ENCODE measurements at places on chromosomes 2 and 18.

- DNase-seq: no peak
Observed at GRCh38 chr18:10775026-10775425, 249.2 kb downstream of the NAPG start.

GRCh38 chr2:34096562-34097171 lies 497.6 kb upstream of the FAM98A start:
- DNase-seq: peak; percentile 33

DNA sequence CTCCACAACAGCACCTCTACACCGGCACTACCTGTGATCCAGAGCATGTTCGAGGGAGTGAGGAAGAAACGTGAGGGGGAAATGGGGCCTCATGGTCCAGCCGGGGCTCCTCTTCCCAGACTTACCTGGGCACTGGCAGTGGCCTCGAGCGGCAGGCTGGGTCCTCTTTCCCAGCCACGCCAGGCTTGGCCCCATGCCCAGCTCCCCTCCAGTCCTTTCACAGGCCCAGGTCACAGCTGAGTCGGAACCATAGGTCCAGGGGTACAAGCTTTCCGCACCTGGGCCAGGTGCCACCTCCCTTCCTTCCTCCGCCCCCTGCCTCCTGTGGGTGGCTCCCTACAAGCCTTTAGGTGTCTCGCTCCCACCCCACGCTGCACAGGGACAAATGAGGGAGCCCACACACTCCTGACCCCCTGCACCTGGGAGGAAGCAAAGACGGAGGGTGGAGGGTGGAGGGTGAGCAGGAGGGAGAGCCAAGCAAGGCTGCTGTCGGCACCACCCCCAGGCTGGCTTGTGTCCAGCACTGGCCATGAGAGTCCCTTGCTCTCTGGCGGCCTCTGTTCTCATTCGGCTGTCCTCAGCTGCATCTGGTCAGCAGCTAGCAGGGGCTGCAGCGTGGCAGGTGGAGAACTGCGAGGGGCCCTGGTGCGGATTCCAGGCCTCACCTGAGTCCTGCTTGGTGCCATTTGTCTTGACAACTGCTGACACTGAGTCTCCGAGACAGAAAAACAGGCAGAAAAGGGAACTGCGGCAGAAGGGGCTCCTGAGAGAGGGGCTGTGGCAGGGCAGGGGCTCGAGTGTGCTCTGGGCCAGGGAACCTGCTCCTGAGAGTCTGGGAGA lies 26.8 kb downstream of the ADRA2B start:
- no peak for DNase-seq

DNA sequence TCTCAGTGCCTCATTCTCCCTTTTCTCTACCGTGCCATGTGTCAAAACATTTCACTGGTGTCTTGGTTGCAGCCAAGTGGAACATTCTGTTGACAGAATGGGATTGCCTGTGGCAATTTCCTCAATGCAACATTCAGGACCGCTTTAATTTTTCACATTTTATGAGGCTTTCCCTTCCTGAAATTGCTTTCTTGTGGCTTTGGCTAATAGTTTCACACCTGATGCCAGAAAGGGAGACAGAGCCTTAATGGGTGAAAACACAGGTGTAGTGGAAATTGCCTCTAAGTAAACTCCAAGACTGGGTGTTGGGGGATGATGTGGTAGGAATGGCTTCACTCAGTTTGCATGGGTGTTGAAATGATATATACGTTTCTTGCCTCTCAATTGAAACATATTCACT lies 278.3 kb downstream of the TSN start:
- DNase-seq: no peak

DNA sequence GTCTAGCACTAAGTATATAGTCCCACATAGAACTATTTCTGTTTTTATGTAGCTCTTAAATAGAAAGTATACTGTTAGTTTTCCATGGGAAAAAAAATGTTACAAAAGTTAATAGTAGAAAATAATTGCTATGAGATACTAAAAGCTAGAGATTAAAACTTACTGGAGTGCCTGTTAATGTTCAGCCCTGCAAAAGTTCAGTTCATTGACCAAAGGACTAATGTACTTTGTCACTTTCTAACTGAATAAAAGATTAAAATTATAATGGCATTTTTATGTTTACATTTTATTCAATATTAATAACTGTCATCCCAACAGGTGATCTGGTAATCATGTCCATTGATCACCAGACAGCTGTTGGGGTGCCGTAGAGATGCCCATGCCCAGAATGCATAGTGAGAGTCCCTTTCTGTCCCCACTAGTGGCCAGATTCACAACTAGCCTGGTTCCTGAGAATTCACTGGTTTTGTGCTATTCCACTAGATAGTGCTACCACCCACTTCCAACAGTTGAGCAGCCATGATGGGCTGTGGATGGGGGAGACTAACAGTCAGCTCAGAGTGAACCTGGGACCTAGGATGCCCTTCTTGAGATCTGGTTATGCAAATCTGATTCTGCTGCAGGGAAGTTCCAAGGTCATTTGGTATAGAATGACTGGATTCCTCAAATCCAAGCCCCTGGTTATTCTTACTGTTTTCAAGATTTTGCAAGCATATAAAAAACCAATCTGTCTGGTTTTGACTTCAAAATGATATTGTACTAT lies 57.8 kb downstream of the AFTPH start:
- no peak for DNase-seq

DNA sequence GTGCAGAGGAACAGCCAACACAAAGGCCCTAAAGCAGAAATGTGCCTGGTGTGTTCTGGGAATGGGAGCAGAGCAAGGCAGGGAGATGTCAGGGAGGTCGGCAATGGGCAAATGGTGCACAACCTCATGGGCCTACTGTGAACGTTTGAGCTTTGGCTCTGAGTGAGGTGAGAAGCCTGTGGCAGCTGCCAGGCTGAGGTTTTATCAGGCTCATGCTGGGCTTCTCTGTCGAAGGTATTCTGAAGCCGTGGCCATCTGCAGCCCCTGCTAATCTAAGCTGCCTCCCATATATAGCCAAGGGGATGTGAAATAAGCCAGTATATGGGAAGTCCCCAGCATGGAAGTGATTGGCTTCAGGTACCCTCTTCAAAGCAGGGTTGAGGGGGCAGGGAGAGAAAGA lies 193.3 kb downstream of the SLC4A3 start:
- DNase-seq: no peak

DNA sequence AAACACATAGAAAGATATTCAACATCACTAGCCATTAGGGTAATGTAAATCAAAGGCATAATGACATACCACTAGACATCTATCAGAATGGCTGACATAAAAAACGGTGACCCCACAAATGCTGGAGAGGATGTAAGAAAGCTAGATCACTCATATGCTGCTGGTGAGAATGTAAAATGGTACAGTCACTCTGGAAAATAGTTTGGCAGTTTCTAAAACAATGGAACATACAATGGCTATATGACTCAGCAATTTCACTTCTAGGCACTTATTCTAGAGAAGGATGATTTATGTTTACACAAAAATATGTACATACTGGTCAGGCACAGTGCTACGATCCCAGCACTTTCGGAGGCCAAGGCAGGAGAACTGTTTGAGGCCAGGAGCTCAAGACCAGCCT lies 87.3 kb downstream of the COLEC12 start:
- no peak for DNase-seq

- DNase-seq: no peak
Observed at GRCh38 chr18:2662990-2663389, 7.5 kb downstream of the SMCHD1 start.

- no peak for DNase-seq
Observed at GRCh38 chr18:40037356-40037755, 1917.7 kb upstream of the PIK3C3 start.

- no peak for DNase-seq
Observed at GRCh38 chr2:20963867-20964266, 80.0 kb downstream of the APOB start.

- DNase-seq: no peak
Observed at GRCh38 chr2:71003966-71004755, 9.5 kb upstream of the TEX261 start.

DNA sequence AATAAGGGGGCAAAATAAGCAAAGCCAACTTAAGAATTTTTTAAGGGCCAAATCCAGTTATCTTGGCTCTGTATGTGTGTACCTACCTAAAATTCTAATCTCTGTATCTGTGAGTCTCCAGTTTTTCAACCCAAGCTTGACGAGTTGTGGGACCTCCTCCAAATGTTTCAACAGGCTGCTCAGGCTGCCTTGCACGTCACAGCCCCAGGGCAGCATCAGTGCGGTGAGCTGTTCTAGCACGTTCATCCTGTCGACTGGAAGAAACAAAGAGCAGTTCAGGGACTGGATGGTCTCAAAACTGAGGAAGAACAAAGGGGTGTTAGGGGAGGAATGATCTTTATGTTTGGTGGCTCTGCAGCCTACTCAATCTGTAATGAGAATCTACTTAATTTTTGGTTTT lies 29.4 kb downstream of the NLRC4 start:
- DNase-seq: no peak

DNA sequence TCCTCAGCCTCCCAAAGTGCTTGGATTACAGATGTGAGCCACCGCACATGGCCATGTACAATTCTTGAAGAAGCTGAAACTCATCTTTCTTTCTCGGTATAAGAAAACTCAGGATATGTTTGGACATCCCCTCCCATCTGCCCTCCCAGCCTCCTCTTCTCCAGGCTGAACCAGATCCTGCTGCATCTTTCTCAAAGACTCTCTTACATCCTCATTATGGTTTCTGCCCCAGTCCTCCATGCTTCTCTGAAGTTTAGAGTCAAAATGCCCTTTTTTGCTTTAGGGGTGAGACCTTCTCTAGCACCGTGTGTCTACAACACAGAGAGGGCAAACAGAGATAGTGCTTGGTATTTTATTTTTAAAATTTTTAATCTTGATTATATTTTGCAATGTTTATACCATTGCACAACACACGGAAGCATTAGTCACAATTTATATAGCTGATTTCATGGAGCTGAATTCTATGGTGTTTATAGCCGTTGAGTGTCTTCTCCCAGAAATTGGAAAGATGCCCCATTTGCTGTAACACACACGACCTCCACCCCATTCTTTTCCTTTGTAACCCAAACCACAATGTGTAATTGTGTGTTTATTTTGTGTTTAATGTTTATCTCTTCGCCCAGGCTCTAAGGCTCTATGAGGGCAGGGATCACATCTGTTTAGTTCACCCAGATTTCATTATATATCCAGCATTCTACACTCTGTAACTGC lies 206.0 kb upstream of the TNP1 start:
- no peak for DNase-seq

GRCh38 chr2:157662401-157662800 lies 33.7 kb upstream of the ACVR1C start:
- no peak for DNase-seq

GRCh38 chr18:27564066-27564465 lies 379.0 kb upstream of the CHST9 start:
- no peak for DNase-seq

- DNase-seq: no peak
Observed at GRCh38 chr2:120758181-120759144, 22.8 kb downstream of the GLI2 start.

GRCh38 chr2:199431746-199432213 lies 26.0 kb downstream of the SATB2 start:
- no peak for DNase-seq

DNA sequence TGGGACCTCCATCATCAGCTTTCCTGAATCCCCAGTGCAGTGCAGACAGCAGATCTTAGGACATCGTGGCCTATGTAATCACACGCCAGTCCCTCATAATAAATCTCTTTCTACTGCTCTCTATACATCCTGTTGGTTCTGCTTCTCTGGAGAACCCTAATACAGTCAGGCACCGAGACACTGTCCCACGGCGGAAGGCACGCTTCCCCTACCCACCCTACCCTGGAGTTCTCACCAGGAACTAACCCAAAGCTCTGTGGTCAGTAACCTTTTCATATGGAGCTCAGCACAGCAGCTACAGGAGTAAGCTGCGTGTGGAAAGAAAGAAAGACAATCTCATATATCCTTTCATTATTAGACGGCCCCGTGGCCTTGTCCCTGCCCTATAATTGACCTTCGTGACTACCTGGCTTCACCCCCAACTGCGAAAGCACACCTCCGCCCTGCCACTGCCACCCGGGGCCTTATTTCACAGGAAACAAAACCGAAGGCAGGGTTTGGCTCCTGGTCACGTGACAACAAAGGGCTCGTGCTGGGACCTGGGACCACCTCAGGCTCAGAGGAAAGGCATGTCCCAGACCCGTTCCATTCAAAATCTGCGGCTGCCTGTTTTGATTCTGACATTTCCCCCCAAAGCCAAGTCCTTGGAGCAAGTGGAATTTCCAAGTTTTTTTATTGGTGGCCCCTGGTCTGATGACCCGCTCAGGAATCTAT lies 99.7 kb upstream of the ODC1 start:
- DNase-seq: no peak

DNA sequence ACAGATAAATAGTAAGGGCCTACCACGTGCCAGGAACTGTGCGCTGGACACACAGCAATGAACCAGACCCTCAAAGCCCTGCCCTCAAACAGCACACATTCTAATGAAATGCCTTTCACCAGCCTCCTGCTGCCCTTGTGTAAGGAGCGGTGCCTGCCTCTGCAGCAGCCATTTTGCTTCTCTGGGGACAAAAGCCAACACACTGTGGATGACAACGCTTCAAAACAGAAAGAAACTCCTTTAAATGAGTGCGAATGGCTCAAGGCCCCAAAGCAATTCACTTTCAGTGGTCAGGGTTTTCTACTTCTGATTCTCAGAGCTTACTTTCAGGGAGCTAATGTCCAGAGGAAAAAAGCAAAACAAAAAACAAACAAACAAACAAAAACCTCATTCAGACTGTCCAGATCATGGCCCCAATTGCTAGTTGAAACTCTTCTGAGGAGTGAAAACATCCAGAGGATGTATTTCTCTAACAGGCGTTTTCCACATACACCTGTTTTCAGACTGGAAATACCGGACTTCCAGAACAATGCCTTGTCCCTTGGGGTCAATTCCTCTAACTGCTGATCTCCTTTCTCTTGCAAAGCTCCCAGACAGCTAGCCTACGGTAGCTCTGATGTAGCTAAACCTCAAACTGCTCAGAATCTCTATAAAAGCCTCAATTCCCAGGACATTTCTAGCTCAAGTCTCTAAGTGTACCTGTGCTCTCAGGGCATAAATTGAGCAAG lies 323.3 kb upstream of the ZNF521 start:
- DNase-seq: no peak

DNA sequence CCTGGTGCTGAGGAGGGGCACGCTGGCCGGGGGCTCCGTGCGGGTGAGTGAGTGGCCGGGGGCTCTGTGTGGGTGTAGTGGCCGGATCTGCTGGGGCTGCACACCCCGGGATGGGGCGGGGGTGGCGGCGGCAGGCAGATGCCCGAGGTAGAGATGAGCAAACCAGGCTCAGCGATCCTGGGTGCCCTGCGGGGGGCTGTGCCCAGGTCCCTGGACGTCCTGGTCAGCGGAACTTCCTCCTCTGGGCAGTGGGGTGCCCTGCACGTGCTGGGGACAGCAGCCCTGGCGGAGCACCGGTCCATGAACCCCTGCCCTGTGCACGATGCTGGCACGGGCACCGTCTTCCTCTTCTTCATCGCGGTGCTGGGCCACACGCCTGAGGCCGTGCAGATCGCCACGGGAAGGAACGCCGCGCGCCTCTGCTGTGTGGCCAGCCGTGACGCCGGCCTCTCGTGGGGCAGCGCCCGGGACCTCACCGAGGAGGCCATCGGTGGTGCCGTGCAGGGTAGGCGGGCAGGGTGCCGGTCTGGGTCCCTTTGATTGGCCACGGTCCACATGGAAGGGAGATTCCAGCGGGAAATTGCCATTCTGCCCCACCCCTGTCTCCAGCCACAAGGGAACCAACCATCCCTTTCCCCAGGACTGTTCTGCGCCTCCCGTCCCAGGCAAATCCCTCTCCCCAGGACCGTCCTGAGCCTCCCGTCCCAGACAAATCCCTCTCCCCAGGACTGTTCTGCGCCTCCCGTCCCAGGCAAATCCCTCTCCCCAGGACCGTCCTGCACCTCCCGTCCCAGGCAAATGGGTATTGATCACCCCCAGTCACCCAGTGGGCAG lies 5.9 kb downstream of the NEU4 start:
- DNase-seq: no peak
